ENCODE measurements at places on chromosomes 2 and 18. TPM values are rescaled to one million over a fixed set of nuclear protein-coding genes. Genes with fewer than 3 reads are reported as not detected.
A peak's percentile ranks its signal among the peaks of the same experiment; 100 is the strongest.

PLGLB1 gene
- total RNA-seq = 2.7 TPM

DSC2 gene
- total RNA-seq = 17.6 TPM

DLGAP1 gene
- total RNA-seq = 3.8 TPM

SLC9A2 gene
- total RNA-seq = 0.35 TPM

THOC1 gene
- 31.1 TPM for total RNA-seq

DNA sequence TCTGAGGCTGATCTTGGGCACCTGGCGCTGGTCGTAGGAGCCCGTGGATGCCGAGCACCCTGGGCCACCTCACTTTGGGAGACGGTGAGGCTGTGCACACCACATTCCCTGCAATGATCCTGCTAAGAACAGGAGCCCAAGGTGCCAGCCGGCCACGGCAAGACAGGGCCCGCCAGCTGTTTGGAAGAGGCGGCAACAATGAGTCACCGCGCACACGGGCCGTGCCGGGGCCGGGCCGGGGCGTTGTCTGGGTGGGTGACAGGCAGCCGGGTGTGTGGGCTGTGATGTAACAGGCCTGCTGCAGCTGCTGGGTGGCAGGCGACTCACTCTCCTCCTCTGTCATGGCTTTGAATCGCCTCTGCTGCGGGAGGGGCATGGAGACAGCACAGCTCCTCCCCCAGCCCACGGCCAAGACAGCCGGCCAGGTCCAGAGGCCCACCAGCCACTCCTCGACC is 49.7 kb upstream of the ODC1 start:
- H3K4me3 ChIP-seq = no peak overlapping the region
- DNase-seq = no peak
- no peaks in the 10 kb centered on the region for H3K4me1 ChIP-seq
- peaks cover 4% of the 10 kb centered on the region for H3K27me3 ChIP-seq
- H3K36me3 ChIP-seq = no peaks in the 10 kb centered on the region
- no peak overlapping the region for H3K27ac ChIP-seq

DNA sequence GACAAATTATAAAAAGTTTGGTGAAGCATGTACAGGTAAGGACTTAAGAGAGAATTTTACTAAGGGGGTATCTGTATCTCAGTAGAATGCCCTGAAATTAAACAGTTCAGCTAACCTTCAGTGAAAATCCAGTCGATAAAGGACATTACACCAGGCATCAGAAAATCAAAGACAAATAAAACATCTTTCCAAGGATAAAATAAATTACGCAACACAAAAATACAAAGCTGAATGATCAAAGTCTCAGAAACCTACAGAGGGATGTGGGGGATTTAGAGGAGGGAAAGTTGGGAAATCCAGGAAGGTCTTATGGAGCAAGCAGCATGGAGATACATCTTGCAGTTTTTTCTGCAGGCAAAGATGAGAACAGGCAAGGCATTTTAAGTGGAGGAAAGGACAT is 384.1 kb downstream of the TNS1 start:
- H3K36me3 ChIP-seq = no peaks in the 10 kb centered on the region
- peaks cover 15% of the 10 kb centered on the region for H3K4me1 ChIP-seq
- H3K27me3 ChIP-seq = no peaks in the 10 kb centered on the region
- no peak overlapping the region for H3K27ac ChIP-seq
- no peak for DNase-seq

GRCh38 chr2:121565389-121566250 is 34.9 kb downstream of the RNU4ATAC start:
- peaks cover 3% of the 10 kb centered on the region for H3K36me3 ChIP-seq
- peaks cover 25% of the 10 kb centered on the region for H3K4me1 ChIP-seq
- H3K4me3 ChIP-seq = no peak overlapping the region
- H3K27ac ChIP-seq = no peak overlapping the region
- H3K27me3 ChIP-seq = no peaks in the 10 kb centered on the region
- no peak for DNase-seq

DNA sequence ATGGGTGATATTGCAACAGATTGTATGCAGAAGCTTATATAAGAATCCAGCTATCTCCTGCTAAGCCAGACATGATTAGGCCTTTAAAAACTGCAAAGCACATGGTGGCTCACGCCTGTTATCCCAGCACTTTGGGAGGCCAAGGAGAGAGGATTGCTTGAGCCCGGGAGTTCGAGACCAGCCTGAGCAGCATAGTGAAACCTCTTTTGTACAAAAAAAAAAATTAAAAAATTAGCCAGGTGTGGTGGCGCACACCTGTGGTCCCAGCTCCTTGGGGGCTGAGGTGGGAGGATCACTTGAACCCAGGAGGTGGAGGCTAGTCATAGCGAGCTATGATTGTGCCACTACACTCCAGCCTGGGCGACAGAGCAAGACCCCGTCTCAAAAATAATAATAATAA is 204.6 kb downstream of the TNS1 start:
- H3K27ac ChIP-seq = peak overlapping the region; percentile 58
- H3K4me3 ChIP-seq = no peak overlapping the region
- no peak for DNase-seq
- H3K36me3 ChIP-seq = peaks cover 46% of the 10 kb centered on the region
- H3K4me1 ChIP-seq = peaks cover 55% of the 10 kb centered on the region
- H3K27me3 ChIP-seq = no peaks in the 10 kb centered on the region

- H3K4me1 ChIP-seq = no peaks in the 10 kb centered on the region
- H3K27ac ChIP-seq = no peak overlapping the region
- H3K4me3 ChIP-seq = no peak overlapping the region
Measured at GRCh38 chr2:17059458-17059857, 393.8 kb upstream of the CYRIA start.

DNA sequence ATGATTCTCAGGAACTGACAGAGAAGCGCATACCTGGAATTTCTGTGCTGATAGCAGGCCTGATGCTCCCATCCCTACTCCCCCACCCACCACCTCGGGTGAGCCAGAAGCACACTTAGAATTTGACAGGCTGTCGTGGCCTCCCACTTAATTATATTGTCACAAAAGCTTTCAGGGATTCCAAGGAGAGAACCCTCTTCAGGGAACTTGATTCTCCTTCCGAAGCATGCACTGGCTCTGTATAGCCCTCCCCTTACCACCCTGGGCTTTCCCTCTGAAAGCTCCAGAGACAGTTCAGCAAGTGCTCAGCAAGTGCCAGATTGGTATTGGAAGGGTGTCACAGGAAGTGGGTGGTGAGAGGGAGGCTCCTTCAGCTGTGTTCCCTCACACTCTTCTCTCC is 252.5 kb upstream of the SIX2 start:
- no peak for DNase-seq
- no peak overlapping the region for H3K4me3 ChIP-seq
- H3K27ac ChIP-seq = no peak overlapping the region
- H3K36me3 ChIP-seq = no peaks in the 10 kb centered on the region

DNA sequence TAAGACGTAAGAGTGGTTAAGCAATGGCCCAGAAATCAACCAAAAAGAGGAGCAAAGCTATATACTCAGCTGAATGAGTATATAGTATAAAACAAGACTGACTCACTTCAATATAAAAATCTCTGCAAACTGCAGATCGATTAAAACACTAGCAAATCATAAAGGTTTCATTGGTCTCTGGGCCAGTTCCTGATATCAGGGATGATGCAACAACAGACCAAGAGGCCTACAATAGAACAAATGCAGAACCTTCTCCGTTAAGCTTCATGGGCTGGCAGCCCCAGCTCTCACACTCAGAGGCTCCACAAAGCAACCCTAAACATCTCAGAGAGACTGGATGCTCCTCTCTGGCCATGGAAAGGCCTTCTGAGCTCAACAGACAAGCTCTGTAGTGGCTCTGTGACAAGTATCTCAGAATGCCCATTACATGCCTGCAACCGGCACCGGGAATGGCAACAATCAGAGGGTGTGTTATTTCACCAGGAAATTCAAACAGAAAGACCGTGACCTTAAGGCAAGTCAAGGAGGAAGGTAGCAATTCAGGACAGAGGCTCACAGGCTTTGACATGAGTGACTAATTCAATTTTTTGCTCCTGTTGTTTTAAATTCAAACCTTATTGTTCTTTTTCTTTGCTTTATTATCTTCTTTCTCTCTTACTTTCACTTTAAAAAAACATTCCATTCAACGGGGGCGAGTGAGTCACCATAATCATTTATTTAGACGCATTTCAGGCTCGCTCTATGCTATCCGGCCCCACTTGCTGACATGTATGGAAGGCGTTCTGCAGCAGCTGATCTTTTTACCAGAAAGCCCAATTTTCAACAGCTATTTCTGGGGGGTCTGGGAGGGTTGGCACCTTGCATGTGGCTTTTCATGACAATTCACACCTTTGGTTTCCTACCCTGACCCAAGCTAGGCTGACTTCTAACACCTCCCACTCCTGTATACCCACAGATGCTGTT is 15.1 kb downstream of the CYRIA start:
- peaks cover 5% of the 10 kb centered on the region for H3K36me3 ChIP-seq
- peaks cover 62% of the 10 kb centered on the region for H3K4me1 ChIP-seq
- H3K4me3 ChIP-seq = peak overlapping the region; percentile 37
- no peaks in the 10 kb centered on the region for H3K27me3 ChIP-seq
- peak overlapping the region; percentile 78 for H3K27ac ChIP-seq
- DNase-seq = no peak

DNA sequence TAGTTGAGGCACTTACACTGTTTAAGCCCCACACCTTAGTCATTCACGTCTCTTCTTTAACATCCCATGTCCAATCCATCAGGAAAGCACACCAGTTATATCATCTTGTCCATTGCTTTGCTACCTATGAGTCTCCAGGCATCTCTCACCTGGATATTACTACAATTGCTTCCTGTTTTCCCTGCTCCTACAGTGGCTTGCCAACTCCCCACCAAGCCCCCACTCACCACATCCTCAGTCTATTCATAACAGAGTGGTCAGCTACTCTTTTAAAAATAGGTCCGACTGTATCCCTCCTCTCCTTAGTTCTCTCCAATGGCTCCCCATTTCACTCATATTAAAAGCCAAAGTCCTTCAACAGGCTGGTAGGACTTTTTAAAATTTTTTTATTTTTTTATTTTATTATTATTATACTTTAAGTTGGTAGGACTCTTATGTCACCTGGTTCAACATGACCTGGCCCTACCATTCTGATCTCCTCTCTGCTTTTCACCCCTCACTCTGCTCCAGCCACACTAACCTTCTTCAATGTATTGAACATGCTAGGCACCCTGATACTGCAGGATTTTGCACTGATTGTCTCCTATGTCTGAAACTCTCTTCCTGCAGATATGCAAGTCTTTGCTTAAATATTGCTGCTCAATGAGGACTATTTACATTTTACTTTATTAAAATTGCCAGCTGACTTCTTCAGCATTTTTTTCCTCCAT is 253.2 kb downstream of the CYRIA start:
- H3K27me3 ChIP-seq = no peaks in the 10 kb centered on the region
- H3K4me1 ChIP-seq = no peaks in the 10 kb centered on the region
- no peak overlapping the region for H3K4me3 ChIP-seq
- H3K27ac ChIP-seq = no peak overlapping the region

GRCh38 chr2:149329068-149329467 is 1.3 kb upstream of the LYPD6 start:
- no peaks in the 10 kb centered on the region for H3K36me3 ChIP-seq
- no peak overlapping the region for H3K4me3 ChIP-seq
- DNase-seq = no peak
- no peak overlapping the region for H3K27ac ChIP-seq
- H3K27me3 ChIP-seq = peaks cover 41% of the 10 kb centered on the region
- H3K4me1 ChIP-seq = peaks cover 15% of the 10 kb centered on the region

DNA sequence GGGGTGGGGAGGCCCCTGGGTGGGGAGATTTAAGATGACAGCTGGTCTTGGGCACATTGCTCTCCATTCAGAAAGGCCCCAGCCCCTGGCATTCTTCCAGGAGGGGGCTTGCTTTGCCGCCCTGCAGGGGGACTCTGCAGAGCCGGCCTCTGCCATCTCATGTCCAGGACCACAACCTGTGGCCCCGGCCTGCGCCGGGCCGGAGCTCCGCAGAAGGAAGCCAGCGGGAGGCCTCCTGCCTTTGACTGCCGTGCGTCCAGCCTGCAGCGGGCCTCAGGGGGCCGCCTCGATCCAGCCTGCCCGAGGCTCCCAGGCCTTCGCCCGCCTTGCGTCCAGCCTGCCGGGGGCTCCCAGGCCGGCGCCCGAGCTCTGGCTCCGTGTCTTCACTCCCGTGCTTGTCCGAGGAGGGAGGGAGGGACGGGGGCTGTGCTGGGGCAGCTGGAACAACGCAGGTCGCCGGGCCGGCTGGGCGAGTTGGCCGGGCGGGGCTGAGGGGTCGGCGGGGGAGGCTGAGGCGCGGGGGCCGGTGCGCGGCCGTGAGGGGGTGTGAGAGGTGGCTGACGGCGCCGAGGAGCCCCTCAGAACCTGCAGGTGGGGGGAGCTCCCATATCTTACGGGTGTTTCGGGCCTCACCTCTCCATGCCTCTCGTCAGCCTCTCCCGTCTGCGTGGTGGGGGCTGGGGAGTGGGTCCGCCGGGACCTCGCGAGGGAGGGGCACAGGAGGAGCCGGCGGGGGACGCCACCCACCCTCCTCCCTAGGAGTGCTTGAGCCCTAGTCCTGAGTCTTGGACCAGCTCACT is 20.4 kb downstream of the GPC1 start:
- no peaks in the 10 kb centered on the region for H3K36me3 ChIP-seq
- peaks cover 22% of the 10 kb centered on the region for H3K4me1 ChIP-seq
- no peak for DNase-seq
- peak overlapping the region; percentile 12 for H3K4me3 ChIP-seq

GRCh38 chr2:233556881-233557736 is 9.5 kb downstream of the USP40 start:
- H3K4me1 ChIP-seq = peaks cover 9% of the 10 kb centered on the region
- no peak for DNase-seq
- H3K27ac ChIP-seq = peak overlapping the region; percentile 18
- no peaks in the 10 kb centered on the region for H3K27me3 ChIP-seq

Data from lower lobe of right lung (tissue), 2 donors.